ENCODE measurements at places on chromosomes 5 and 9. TPM values are rescaled to one million over a fixed set of nuclear protein-coding genes. Genes with fewer than 3 reads are reported as not detected.

Gene SLC36A3
- total RNA-seq: not detected

Gene ECSCR
- 68.9 TPM for total RNA-seq

Gene CCDC192
- not detected for total RNA-seq

Gene MSMP
- total RNA-seq: not detected

DNA sequence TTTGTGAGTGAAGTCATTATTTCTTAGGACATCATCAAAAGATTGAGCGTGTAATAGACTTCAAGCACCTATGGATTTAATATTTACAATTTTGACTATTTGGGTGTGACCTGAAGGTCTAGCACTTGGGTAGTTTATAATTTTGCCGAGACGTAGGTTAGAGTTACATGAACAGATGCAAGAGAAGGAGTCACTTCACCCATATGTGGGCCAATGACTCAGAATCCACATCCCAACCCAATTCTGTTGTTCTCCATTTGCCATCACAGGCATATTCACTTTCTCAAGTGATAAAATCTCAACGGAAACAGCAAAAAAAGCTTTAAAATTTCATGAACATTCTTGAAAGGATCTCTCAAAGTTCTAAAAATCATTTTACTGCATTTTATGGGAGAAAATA, 12.1 kb upstream of the ERAP1 start:
- no peak for DNase-seq
- H3K4me1 ChIP-seq: no peaks in the 10 kb centered on the region
- no peak overlapping the region for H3K4me3 ChIP-seq
- no peak overlapping the region for H3K27ac ChIP-seq
